Right renal cortex interstitium (tissue), 3 donors: ENCODE measurements at places on chromosomes 6 and 20.

DNA sequence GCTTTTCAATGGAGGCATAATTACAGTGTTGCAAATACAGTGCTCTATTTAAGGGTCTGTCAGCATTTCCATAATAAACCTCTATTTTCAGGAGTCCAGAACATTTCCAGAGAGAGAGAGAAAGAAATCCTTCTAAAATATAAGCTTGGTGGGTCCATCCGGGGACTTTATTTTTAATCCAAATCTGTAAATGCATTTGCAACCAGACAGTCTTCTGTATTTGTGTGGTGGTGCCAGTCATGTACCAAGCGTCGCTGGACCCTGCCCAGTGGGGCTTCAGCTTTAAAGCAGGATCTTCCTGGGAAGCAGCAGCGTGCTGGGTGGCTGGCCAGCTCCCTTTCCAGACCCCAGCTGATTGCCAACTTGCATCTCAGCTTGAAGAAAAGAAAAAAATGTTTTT is 256.5 kb upstream of the SUPT3H start:
- DNase-seq = no peak

GRCh38 chr6:21845439-21846140 is 252.0 kb downstream of the SOX4 start:
- DNase-seq = no peak

GRCh38 chr6:91575032-91575431 is 988.2 kb upstream of the MAP3K7 start:
- DNase-seq = no peak

DNA sequence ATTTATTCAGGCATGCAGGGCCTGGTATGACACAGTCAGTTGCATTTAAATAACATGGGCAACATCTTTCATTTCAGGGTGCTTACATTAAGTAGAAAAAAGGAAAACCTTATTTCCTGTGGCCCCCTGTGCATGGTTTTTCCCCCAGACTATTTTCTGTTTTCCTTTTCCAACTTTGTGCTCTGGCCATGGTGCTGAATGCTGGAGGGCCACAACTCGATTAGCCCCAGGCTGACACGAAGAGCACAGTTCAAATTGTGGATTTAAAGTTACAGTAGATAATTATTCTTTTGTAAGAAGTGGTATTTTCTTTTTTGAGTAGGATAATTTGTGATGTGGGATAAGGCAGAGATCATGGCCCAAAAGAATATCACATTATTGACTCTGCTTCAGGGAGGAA is 332.0 kb downstream of the HAO1 start:
- DNase-seq = no peak

DNA sequence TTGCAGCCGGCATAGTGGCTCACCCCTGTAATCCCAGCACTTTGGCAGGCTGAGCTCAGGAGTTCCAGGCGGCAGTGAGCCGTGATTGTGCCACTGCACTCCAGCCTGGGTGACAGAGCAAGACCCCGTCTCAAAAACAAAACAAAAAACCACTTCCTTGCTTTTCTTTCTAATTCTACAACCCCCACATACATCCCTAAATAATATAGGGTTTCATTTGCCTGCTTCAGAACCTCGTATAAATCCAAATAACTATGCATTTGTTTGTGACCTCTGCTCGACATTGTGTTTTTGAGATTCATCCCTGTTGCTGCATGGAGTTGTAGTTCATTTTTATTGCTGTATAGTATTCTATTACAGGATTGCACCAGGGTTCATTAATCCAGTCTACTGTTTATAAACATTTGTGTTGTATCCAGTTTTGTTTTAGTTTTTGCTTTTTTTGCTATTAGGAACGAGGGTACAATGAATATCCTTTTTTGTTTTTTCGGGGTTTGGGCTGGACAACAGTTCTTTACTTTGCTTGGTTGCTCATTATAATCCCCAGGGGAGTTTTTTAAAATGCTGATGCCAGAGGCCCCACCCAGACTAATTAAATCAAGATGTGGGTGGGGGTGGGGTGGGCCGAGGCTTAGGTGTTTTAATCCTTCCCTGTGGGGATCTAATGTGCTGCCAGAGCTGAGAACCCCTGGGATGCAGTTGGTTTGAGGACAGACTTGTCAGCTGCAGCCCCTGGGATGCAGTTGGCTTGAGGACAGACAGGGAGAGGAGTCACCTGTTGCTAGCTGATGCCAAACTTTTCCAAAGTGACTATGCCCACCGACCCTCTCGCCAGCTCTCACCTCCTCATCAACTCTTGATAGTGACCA is 2.4 kb upstream of the SNAI1 start:
- no peak for DNase-seq

GRCh38 chr20:63911176-63911575 is 16.2 kb downstream of the DNAJC5 start:
- no peak for DNase-seq

- no peak for DNase-seq
Measured at GRCh38 chr6:63734923-63735322, 99.3 kb downstream of the PHF3 start.

DNA sequence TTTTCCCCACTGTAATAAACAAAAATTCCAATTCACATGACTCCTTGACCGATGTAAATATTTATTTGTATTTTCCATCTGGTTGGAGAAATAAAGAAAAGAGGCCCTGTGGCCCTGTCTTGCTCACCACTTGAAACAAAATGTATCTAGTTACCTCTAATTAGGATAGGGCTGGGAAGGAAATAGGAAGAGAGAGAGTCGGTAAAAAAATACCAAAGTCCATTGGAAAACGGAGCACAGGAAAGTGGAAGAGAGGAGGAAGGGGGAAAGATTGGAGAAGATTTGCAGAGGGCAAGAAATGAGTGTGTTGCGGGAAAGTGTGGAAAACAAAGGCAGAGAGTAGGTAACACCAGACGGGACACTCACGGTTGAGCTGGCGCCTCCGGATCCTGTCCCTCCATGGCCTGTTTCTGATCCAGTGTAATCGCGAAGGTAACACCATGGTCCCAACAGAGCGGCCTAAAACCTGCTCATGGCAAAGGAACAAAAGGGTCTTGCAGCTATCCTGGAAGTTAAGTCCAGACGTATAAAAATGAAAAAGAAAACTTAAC is 105.8 kb upstream of the RIPOR2 start:
- no peak for DNase-seq

DNA sequence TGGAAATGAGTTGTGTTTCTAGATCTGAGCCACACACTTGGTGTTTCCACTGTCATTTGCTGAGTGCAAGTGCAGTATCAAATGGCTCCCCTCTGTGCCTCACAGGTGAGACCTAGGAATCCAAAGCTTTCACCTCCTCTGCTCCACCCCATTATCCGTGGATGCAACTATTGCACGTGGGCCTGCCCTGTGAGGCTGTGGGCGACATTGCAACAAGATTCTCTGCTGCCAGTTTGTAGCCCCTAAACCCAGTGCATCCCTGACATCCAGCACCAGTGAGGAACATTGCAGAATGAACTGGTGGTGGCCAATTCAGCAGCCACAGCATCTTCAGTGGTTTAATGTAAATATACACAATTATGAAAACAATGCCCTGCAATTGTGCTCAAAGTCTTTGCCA is 115.0 kb upstream of the FOXA2 start:
- no peak for DNase-seq

GRCh38 chr20:32079655-32080109 is 27.6 kb downstream of the HCK start:
- no peak for DNase-seq

DNA sequence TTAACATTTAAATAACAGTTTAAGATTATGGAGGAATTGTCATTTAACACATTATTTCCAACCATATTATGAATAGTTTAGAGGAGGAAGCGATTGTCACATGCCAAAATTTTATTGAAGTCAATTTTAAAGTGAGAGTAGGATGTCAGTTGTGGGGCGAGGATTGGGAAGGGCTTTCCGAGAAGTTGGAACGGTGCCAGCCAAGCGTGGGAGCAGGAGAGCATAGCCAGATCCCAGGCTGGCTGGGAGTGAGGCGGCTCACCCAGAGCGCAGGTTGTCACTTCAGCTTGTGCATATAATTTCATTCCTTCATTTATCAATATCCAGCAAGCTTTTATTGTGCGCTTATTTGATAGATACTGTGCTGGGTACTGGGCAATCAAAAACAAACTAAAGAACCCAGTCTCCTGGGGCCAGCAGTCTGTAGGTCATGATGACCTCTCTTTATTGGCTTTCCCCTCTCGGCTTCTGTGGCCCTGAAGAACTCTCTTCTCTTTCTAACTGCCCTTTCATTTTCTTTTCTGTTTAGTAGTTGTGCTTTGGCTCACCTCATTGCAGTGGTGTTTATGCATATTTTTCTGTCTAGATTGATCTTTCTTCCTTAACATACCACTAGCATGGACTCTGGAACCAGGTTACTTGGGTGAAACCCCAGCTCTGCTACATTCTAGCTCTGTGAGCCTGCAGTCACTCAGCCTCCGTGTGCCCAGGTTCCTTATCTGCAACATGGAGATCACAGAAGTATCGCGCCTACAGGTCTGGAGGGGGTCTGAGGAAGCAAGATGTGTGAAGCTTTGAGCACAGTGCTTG is 6.4 kb downstream of the CEP43 start:
- no peak for DNase-seq

DNA sequence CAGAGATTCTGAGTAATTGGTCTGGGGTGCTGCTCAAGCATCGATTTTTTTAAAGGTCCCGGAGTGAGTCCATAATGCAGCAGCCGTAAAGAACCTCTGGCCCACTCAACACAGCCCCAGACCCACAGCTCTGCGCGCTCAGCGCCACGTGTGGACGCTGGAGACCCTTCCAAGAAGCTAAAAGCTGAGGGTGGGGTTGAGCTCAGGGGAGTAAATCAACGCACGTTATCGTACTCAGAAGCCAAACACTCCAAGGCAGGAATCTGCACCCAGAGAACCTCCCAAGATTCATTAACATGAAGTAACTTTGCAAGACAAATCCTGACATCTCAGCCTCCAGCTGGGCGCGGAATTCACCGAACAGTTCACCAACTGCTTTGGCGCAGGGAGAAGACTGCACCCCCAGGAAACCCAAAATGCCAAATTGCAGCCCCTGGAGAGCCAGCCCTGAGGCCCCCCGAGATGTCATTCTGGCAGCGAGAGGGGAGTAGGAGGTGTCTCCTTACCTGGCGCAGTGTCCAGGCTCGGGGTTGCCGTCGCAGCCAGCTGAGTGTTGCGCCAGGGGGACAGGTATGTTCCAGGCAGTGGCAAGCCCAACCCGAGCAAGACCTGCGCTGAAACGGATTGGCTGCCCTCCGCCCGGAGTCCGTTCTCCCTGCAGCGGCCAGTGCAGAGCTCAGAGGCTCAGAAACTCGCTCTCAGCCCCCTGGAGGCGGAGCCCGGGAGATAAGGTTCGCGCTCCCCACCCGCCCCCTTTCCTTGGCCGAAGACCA is at the start of gene COL21A1:
TSS of gene COL21A1 (minus strand) at position 700 of the 773 bp plus-strand sequence. CDS start 64,962 bp downstream, outside the sequence.
- no peak for DNase-seq

DNA sequence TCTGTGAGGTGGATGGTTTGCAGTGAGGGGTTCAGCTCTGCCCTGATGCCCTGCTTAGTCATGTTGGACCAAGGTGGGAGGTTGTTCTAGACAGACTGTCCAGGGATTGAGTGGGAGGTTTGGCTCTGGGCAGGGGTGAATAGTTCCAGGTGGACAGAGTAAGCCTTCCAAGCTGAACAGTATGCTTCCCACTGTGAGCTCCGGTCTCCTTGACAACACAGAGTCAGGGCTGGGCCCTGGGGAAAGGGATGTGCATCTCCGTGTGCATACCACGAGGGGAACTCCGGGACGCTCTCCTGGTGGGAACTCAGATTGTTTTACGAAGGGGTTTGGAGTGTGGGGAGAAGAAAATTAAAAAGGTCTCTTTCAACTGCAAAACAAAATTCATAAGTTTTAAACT is 174.7 kb downstream of the DHX35 start:
- DNase-seq = no peak

DNA sequence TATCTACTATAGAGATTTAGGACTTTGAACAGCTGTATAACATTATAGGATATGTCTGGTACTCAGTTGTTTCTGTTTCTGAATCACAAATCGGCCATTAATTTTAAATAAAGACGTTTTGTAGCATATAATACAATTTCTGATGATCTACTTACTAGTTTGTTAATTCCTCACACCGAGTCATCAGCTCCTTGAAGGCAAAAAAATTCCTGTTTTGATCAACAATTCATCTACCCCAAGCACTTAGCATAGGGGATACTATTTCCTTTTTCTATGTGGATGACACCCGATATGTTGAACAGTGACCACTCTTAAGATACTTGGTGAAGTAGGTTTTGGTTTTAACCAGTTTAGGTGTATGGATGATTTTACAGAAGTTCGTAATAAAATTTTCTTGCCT is 107.3 kb downstream of the NCOA3 start:
- no peak for DNase-seq

- DNase-seq = no peak
Measured at GRCh38 chr6:159594750-159595117, 98.3 kb downstream of the SOD2 start.

DNA sequence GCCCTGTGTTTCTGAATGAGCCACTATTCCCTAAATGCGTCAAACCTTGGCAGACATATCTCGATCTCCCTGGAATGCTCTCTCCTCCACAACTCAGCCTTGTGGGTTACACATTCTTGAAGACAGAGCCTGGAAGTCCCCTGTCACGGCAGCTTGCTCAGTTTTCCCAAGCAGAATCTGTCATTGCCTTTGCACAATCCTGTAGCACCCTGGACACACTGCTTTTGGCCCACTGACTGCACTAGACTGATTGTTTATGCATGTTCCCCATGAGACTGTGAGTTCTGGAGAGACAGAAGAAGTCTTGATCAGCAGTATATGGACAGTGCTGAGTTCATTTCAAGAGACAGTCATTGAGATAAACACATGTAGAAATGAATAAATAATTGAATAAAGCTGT is 406.7 kb downstream of the CD83 start:
- no peak for DNase-seq

DNA sequence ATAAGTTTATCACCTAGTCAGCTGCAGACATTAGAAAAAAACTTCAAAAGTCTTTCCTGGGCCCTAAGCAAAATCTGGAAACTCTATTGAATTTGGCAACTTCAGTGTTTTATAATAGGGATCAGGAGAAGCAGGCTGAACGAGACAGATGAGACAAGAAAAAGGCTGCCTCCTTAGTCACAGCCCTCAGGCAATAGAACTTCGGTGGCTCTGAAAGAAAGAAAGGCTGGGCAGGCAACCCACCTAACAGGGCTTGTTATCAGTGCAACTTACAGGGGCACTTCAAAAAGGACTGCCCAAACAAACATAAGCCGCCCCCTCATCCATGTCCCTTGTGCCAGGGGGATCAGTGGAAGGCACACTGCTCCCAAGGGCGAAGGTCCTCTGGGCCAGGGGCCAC is 657.9 kb upstream of the HS3ST5 start:
- no peak for DNase-seq

- no peak for DNase-seq
Measured at GRCh38 chr6:136035378-136036070, 184.0 kb downstream of the PDE7B start.

DNA sequence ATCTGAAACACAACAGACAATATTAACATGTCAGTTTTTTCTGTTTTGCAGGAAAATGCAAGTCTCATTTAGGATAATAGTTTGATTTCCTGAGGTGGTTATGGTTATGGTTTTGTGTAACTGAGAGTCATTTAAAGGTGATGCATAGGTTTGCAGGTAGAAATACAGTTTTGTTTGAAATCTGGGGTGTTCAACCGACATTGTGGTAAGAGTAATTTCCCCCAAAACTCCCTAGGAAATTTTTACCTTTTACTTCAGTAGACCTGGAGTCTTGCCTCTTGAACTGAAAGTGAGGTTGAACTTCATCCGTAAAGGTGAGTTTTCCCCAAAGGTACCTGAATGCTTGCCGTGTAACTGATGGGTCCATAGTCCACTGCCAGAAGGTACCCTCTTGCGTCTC is 71.4 kb downstream of the JARID2 start:
- no peak for DNase-seq
